Stimulated activated CD8-positive, alpha-beta memory T cell treated with anti-CD3 and anti-CD28 coated beads, Interleukin-2, amount 100 ng/mL, for 1 hour (primary cell): ENCODE measurements at places on chromosomes 3 and 15.

- no peak for DNase-seq
Observed at GRCh38 chr3:50210510-50211367, 5.7 kb downstream of the SLC38A3 start.

DNA sequence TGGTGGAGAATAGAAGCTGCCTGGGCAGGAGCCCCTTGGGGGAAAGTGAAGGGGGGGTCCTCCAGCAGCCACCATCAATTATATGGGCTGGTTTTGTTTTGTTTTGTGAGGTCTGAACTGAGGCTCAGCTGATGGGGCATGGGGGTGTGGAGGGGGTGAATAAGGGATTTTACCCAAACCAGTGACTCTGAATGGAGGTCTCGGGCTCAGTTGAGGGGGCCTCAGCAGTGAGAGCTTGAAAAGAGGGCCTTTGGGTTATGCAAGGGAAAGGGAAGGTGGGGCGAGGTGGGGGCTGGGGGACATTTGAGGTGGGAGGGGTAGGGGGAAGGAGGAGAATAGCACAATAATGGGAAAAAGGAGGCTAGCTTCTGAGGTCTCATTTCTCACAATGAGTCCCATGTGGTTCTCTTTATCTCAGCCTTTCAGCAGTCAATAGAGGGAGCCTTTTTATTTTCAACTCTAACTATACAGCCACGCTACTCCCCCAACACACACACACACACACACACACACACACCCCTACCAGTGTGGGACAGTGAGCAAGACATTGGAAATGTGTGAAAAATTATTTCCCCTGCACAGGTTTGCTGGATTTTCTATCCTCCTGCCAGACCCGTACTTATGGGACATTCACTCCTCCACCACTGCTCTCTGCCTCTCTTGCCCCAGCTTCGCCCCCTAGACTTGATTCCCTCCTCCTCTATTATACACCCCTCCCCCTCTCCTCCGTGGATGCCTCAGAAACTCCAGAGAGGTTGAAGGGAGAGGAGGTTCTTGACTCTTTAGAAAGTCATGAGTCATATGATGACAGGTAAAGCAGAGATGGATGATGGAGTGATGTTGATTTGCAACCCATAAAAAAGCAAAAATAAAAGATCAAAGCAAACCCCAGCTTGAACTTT, 96.0 kb downstream of the GTPBP8 start:
- DNase-seq, result no peak

DNA sequence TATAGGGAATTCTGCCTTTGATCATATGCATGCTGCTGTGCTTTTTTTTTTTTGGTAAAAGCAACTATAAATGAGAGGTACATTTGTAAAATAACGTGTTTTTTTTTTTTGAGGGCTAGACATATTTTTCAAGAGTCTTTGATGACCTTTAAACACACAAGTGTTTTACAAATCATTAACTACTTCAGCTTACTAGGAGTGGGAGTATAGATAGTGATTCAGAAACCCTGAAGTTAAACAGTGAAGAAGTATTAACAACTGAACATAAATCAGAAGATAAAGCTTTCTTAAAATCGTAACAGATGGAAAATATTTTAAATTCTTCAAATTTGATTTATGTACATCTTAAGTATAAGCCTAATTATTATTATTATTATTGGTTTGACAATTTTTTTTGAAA, 2.9 kb upstream of the GMNC start:
- DNase-seq, result no peak

GRCh38 chr3:108036984-108037741, 53.7 kb downstream of the CD47 start:
- no peak for DNase-seq

DNA sequence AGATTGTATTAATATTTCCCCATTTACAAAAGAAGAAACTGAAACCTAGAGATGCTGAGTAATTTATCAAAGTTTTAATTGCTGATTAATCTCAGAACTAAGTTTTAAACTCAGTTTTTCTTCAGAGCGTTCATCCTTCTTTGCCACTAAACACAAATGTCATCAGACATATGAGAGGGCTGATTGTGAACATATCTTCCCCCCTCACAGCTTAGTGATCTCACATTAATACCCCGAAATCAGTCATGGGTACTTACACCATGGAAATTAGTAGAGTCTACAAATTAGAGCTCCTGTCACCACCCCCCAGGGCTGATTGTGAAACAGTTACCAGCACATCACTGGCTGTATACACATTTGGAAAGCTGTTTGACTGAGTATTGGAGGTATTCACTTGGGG, 189.3 kb upstream of the SGO1 start:
- no peak for DNase-seq

DNA sequence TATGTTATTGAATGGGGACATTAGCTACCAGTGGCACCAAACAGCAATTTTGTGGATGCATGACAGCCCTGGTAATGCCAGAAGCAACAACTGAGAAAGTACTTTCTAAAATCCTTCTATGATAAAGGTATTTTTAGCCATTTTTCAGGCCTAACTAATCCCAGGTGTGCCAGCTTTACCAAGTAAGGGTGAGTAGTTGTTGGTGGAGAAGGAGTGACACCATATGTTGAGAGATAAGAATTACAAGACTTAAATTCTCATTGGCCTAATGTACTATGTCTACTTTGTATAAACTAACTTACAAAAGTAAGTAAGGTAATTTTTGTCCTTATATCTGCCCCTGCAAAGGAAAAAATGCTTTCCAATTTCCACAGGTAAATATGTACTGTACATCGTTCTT, 4.1 kb upstream of the COX17 start:
- DNase-seq, result no peak

DNA sequence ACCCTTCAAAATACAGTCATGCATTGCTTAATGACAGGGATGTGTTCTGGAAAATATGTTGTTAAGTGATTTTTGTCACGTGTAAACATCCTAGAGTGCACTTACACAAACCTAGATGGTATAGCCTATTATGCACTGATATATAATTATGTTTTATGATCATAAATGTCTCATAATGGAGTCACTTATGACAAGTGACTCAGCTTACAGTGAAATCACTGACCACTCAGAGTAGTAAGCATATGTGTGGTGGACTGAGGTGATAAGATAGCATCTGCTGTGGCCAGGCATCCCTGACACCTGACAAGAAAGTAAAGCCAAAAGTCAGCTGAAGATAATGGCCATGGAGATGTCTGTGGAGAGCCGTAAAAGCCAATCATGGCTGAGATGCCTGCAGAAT, 5.4 kb downstream of the ACAD11 start:
- DNase-seq, result no peak

- DNase-seq, result no peak
Observed at GRCh38 chr15:65132878-65133547, 595 bp downstream of the PDCD7 start.

GRCh38 chr15:44641651-44642050, 21.8 kb downstream of the SPG11 start:
- DNase-seq, result no peak

DNA sequence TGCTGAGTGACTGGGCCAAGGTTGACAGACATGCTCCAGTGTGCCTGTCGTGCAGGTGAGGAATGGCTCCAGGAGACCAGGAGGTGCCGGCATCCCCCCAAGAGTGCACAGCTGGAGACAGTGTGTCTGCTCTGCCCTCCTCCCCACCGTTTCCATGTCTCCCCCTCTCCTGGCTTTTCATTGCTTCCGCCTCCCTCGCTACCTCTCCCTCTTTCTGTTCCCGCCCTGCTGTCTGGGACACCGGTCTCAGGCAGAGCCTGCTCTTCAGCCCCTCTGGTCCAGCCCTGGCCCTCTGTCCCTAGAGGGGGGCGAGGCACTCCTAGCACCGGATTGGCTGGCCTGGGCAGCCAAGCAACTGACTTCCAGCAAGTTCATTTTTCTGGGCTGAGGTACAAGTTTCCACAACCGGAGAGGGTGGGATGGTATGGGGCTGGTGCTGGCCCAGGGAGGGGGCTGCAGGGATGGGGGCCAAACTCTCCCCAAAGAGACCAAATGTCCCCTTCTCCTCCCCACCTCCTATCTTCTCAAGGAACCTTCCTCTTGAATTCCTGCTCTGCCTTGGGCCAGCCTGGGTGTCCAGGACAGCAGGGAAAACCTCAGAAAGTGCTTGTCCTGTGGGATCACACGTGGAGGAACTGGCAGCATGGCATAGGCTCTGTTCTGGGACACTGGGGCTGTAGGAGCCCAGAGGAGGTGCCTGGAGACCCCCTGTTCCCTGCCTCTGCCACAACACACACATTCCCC, 32.6 kb downstream of the PRKCD start:
- DNase-seq, result no peak

DNA sequence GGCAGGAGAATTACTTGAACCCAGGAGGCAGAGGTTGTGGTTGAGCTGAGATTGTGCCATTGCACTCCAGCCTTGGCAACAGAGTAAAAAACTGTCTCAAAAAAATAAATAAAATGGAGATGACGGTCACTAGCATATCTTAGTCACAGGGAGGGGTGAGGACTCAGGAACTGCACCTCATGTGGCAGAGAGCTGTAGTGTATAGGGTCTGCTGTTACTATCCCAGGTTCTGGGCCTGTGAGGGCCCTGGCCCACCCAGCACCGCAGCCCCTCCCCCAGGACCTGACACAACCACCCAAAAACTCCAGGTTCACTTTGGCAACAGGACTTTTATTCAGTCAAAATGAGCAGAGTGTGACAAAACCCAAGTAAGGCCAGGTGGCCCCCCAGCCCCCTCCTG, 22.3 kb downstream of the RNU5B-1 start:
- DNase-seq, result no peak

DNA sequence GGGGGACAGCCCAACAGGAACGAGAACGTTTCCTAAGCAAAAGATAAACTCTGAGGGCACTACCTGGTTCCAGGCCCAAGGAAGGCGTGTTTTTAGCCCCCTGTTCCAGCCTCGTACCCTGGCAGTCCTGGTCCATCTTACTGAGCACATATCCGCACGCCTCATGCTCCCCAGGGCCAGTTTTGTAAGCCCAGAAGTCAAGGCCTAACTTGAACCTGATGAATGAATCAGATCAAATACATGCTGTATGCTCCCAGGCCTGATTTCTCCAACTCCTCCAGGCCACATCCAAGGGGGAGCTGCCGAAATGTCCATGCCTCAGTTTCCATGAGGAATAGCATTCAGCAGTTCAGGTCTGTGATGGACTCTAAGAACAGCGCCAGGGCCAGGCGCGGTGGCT, 14.3 kb upstream of the DOCK3 start:
- DNase-seq, result no peak

DNA sequence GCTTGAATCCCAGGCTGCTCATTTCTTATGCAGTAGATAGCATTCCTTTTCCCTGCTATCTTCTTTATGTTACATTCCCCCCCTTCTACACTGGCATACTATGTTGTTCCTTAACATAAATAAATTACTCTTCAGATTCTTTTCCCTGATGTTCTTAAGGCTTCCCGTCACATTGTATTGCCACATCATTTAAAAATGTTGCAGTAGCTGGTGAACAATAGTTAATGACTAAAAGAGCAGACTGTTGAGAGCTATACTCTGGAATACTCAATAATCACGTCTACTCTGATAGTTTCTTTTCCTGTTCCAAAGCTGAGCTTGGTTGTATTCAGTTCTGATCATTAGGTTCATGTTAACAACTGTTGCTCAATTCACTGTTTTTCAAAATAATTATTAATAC, 219.9 kb downstream of the CHST2 start:
- DNase-seq, result no peak

DNA sequence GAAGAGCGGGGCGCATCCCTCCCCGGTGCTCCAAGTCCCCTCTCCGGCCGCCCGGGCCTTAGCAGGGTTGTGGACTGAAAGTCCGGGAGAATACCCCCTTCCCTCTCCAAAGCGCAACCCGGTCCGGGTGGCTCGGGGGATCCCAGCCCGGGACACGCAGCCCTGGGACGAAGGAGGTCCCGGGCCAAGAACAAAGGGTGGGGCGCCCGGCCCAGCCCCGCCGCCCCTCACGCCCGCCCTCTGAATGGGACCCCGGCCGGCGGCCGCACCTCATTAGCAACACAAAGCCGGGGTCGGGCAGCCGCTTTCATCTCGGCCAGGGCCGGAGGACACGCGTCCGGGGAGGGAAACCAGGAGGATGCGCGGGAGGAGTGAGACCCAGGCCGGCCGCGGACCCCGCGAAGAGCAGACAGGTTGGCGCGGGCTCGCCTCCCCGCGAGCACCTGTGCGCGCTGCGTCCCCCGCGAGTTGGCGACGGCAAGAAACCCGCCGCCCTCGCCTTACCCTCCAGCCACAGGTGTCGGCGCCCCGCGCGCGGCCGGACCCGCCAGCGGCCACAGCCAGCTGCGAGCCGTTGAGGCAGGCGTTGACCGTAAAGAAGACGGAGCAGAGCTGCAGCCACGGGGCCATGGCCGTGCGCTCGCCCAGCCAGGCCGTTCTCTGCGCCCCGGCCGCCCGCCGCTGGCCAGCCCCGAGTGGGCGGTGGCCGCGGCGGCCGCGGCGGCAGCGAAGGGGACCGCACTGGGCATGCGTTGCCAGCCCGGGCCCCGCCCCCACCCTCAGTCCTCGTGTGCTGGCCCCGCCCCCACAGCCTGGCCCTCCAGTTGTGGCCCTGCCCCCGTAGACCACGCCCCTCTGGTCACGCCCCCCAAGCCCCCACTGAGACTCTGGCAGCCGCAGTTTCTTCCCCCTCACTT, at the start of gene IL17RD:
TSS of gene IL17RD (minus strand) at position 697 of the 917 bp plus-strand sequence. CDS start at position 630, 67 bp downstream.
- DNase-seq, result no peak

GRCh38 chr15:53829471-53829870, 70.0 kb upstream of the WDR72 start:
- no peak for DNase-seq

DNA sequence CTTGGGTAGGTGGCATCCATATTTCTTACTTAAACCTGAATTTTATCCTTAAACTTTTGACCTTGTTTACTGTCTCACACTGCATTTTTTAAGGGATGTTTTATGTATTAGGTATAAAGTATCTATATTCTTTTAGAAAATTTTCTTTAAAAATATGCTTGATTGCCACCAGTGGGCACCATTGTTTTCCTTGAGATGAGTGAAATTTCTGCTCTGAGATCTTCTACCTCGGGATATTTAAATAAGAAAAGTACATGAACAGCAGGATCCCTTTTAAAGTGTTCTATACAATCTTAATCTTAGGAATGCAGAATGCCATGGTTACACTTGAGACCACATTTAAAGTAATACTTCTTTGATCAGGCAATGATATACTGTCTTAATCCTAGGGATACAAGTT, 108.7 kb downstream of the SLMAP start:
- no peak for DNase-seq

DNA sequence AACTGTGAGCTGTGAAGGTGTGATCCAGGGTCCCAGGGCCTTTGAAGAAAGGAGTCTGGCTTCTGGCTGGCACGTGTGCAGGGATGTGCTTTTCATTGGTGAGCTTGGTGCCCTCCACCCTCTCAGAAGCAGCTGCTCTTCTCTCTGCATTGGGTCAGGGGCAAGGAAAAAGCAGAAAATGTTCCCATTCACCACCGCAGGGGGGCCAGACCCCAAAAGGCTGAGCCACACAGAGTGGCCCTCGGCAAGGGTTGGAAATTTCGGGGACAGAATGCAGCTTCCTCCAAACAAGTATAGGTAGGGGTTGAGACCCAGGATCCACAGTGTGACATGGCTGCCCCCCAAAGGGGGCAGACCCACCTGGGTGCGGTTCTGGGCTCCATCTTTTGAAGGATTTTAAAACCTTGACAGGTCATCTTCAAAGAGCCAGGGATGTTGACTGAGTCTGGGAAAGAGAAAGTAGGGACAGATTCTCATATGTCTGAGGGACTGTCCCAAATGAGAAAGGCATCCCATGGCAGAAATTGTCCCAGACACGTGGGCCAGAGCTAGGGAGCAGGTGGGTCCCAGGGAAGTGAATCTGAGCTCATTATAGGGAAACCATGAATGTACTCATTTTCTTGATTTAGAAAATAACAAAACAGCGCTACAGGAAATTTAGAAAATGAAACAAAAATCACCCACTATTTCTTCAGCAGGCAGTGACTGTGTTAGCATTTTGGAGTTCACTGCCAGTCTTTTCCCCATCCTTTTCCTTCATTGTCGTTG, 2.7 kb downstream of the CSK start:
- DNase-seq, result no peak

- DNase-seq, result no peak
Observed at GRCh38 chr3:62373215-62373614, at the start of gene FEZF2. TSS of gene FEZF2 (minus strand) at chr3:62373550. CDS start at chr3:62372868, 682 bp downstream.
